ENCODE measurements at places on chromosomes 5 and 9. TPM values are rescaled to one million over a fixed set of nuclear protein-coding genes. Genes with fewer than 3 reads are reported as not detected.
A peak's percentile ranks its signal among the peaks of the same experiment; 100 is the strongest.

Gene ELOVL7
- 0.05 TPM for total RNA-seq

Gene TLR4
- total RNA-seq = 19.5 TPM

Gene HACD4
- 5.2 TPM for total RNA-seq

Gene ACTL7A
- total RNA-seq = not detected

Gene TPPP
- total RNA-seq = not detected

Gene LCN15
- total RNA-seq = not detected

Gene SHOC1
- not detected for total RNA-seq

Gene CBY3
- total RNA-seq = not detected

DNA sequence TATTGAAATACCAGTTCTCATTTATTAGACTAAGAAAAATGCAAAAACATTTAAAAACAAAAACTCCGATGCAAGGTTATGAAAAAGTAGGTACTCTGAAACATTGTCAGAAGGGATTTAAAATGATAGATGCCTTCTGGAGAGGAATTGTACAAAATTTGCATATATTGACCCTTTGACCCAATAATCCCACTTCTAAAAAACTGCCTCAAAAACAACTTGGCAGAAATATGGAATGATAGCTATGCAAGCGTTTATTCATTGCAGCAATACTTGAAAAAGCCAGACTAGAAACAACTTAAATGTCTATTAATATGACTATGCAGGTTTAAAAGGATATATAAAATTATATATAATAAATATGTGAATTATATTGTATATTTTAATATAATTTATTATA, 118.4 kb downstream of the PLK2 start:
- no peaks in the 10 kb centered on the region for H3K36me3 ChIP-seq
- H3K27me3 ChIP-seq = no peaks in the 10 kb centered on the region
- H3K4me1 ChIP-seq = no peaks in the 10 kb centered on the region
- H3K4me3 ChIP-seq = no peak overlapping the region
- DNase-seq = no peak

DNA sequence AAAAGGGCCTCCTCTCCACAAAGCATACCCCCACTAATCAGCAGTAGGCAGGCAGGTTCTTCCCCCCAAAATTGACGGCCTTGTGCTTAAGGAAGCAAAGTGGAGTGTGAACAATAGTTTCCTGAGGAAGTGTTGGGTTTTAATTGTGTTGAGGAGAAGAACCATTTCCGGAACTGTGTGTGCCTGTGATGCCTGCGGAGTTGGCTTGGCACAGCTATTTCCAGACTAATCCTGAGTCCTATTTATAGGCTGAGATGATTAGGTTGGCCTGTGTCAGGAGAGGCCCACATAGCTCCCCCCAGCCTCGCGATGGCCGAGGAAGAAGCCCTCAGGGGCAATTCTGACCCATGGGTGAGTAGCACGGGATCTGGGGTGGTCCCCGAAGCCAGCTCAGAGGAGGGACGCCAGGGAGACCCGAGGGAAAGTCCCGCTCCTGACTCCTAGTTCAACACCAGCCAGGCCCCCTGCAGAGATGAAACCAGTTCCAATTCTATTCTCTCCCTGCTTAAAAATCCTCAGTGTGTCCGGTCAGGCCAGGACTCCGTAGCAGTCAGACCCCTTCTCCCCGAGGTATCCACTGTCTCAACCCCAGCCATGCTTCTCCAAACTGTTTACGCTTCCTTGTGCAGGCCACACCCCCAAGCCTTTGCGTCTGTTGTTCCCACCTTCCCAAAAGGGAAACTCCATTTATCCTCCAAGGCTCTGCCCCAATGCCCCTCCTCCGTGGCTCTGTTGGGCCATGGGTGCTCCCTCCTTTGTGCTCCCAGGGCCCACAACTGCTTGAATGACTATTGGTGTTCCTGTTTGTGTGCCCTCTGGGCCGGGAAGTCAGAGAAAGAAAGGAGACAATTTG, 18.1 kb downstream of the GSN start:
- DNase-seq = peak; percentile 90
- peaks cover 77% of the 10 kb centered on the region for H3K4me1 ChIP-seq

GRCh38 chr5:177198738-177199137, 65.2 kb downstream of the NSD1 start:
- peaks cover 16% of the 10 kb centered on the region for H3K4me1 ChIP-seq
- no peak overlapping the region for H3K4me3 ChIP-seq
- no peak overlapping the region for H3K27ac ChIP-seq
- peaks cover 60% of the 10 kb centered on the region for H3K36me3 ChIP-seq
- no peaks in the 10 kb centered on the region for H3K27me3 ChIP-seq

DNA sequence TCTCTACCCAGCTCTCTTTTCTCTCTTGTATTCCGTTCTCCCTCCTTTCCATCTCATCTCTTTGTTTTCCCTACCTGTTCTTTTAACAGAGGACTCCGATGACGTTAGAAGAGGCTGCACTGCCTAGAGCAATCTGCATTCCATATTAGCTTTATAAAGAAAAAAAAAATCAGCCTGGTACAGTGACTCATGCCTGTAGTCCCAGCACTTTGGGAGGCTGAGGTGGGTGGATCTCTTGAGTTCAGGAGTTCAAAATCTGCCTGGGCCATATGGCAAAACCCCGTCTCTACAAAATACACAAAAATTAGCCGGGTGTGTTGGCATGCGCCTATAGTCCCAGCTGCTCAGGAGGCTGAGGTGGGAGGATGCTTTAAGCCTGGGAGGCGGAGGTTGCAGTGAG, 49.0 kb downstream of the DAPK1 start:
- H3K27me3 ChIP-seq = no peaks in the 10 kb centered on the region
- H3K27ac ChIP-seq = peak overlapping the region; percentile 29
- DNase-seq = peak; percentile 61
- H3K4me1 ChIP-seq = peaks cover 32% of the 10 kb centered on the region
- H3K4me3 ChIP-seq = no peak overlapping the region

DNA sequence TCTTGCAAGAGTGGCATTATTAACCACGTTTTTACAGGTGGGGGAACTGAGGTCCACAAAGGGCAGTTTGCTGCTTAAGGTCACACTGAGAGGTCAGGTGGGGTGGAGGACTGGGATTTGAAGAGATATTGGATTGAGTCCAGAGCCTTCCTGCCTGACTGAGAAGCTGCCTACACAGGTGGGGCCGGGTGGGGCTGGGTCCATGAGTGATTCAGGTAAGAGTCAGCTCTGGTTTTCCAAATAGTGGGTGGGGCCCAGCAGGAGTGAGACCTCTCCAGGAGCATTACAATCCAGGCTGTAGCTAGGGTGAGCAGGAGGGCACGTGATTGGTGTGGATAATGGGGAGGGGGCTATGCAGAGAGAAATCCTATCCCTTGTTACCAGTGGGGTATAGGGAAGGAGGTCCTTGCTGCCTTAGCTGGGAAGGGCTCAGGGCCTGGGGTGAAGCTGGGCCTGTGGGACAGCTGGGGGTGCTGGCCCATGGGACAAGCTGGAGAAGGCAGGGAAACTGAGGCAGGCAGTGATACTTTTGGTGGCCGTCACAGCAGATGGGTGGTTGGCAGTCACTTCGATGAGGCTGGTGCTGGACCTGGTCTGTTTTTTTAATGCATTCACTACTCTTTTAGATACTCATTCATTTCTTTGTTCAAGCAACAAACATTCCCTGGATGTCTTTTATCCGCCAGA, 2.9 kb upstream of the PTGS1 start:
- H3K27me3 ChIP-seq = no peaks in the 10 kb centered on the region
- H3K4me1 ChIP-seq = no peaks in the 10 kb centered on the region
- no peak overlapping the region for H3K4me3 ChIP-seq
- no peak for DNase-seq

DNA sequence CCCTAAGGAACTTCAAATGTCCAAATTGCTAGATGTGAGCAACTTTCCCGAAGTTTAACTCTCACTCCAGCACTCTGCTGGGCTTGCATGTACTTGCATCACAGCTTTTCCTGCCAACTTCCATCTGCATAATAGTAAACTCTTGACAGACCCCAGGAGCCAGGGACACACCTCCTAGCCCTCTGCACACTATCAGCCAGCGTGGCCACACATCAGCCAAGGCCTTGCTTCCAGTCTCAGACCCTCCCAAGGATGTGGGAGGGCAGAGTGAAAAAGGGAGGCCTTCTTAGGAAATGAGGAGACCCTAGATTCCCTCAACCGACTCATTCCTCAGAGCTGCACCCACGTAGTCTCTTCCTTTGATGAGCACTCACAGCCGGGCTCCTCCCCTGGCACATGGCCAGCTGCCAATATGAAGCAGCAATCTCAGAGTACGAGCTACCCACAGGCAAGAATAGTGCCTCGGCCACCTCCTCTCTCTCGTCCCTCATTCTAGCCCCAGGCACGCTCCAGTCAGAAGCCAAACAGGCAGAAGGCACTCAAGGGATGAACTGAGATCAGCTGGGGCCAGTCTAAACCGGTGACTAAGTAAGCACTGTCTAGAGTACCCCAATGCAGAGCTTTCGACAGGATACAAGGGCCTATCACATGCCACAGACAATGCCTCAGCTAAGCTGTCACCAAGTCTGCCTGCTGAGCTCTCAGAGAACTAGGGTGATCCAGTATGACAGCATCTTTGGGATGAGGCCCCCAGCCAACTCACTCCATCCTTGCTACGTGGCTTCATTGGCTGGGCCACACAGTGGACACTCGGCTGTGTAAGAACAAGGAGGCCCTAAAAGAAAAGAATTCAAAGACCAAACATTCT, 2.3 kb downstream of the P4HA2 start:
- peaks cover 15% of the 10 kb centered on the region for H3K36me3 ChIP-seq
- H3K4me1 ChIP-seq = peaks cover 34% of the 10 kb centered on the region
- no peak overlapping the region for H3K4me3 ChIP-seq
- peak; percentile 91 for DNase-seq

DNA sequence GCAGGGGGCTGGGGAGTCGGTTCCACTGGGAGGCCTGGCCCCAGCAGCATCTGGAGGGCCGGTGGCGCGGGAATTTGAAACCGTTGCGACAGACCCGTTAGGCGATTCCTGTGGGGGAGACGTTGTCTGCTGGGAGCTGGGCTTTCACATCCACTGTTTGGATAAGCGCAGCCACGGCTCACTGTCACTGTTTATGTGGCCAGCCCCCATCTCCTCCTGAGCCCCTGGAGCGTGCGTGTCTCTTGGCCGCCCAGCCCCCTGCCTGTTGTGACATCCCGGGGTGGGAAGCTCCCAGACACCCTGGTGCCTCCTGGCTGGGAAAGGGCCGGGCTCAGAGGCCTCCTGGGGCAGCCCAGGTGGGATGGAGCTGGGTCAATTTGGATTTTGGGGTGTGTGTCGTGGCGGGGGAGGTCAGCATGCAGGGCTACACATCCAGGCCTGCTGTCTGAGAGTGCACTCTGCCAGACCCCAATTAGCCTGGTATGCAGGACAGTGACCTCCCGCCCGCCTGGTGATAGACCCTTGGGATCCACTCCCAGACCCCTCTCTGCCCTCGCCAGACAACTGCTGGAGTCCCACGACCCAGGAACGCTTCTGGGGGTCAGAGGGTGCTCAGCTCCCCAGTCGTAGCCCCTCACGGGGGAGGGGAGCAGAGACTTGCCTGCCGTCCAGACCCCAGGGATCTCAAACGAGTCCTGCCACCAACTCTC, 62.0 kb upstream of the RNU6ATAC start:
- no peaks in the 10 kb centered on the region for H3K27me3 ChIP-seq
- H3K36me3 ChIP-seq = no peaks in the 10 kb centered on the region
- H3K27ac ChIP-seq = peak overlapping the region; percentile 20
- DNase-seq = peak; percentile 54

- no peak overlapping the region for H3K27ac ChIP-seq
- DNase-seq = no peak
Measured at GRCh38 chr5:140631036-140631417, 1.9 kb downstream of the CD14 start.

DNA sequence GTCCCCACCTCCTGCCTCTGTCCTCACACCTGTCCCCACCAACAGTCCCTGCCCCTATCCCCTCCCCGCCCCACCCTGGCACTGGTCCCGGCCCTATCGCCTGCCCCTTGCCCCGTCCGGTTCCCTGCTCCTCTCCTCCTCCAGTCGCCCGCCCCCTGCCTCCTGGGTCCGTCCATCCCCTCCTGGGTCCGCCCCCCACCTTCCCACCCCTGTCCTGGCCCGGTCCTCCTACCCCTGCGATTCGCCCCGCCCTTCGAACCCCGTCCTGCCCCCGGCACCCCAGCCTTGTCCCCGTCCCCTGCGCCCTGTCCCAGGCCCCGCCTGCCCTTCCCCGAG, 372 bp downstream of the EDF1 start:
- no peak for DNase-seq
- no peaks in the 10 kb centered on the region for H3K27me3 ChIP-seq
- peak overlapping the region; percentile 91 for H3K4me3 ChIP-seq
- H3K4me1 ChIP-seq = peaks cover 5% of the 10 kb centered on the region

- no peaks in the 10 kb centered on the region for H3K36me3 ChIP-seq
- peaks cover 31% of the 10 kb centered on the region for H3K4me1 ChIP-seq
- H3K27me3 ChIP-seq = no peaks in the 10 kb centered on the region
- H3K27ac ChIP-seq = no peak overlapping the region
Measured at GRCh38 chr5:72064801-72065570, 42.3 kb upstream of the MAP1B start.

DNA sequence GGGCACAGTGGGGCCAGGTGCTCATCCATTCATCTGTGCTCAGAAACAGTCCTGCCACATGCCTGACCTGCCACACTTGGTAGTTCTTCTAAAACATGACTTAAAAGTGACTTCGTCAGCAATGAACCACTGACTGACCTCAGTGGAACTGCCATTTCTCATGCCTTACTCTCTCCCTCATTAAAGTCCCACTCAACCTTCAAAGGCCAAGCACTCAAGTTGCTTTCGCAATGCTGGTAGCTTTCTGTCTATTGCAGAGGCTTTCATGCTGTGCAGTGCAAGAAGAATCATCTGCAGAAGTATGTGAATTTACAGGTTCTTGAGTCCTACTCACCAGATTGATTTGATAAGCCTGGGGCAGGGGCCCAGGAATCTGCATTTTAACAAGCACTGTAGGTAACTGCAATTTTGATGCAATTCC, 23.9 kb downstream of the B4GALT1 start:
- no peak overlapping the region for H3K27ac ChIP-seq
- no peaks in the 10 kb centered on the region for H3K36me3 ChIP-seq
- no peaks in the 10 kb centered on the region for H3K4me1 ChIP-seq
- DNase-seq = no peak
- H3K27me3 ChIP-seq = no peaks in the 10 kb centered on the region
- no peak overlapping the region for H3K4me3 ChIP-seq

DNA sequence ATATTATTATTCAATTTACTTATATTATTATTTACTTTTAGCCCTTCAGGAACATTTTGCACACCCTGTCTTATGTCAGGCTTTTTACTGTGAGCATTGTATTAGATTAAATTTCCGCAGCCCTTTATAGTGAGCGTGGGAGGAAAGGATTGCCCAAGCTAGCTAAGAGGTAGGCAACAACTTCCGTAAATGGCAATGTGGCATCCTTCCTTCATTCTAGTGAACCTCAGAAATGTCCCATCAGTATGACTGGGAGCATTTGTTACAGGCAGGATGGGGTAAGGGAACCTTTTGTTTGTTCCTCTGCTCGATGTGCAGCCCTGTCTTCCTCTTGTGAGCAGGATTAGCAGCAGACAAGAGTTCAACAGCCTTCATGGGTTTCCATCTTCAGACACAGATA, 6.2 kb upstream of the CD180 start:
- no peaks in the 10 kb centered on the region for H3K36me3 ChIP-seq
- no peak overlapping the region for H3K4me3 ChIP-seq
- H3K4me1 ChIP-seq = peaks cover 6% of the 10 kb centered on the region
- no peak overlapping the region for H3K27ac ChIP-seq
